Naive thymus-derived CD4-positive, alpha-beta T cell (primary cell): ENCODE measurements at places on chromosomes 16 and 17. TPM values are rescaled to one million over a fixed set of nuclear protein-coding genes. Genes with fewer than 3 reads are reported as not detected.

- no peak overlapping the region for H3K27ac ChIP-seq
- H3K27me3 ChIP-seq = no peaks in the 10 kb centered on the region
- H3K36me3 ChIP-seq = no peaks in the 10 kb centered on the region
- no peak overlapping the region for H3K4me3 ChIP-seq
- H3K4me1 ChIP-seq = no peaks in the 10 kb centered on the region
- no peak for DNase-seq
Measured at GRCh38 chr17:40686192-40686591, 17.4 kb downstream of the KRT24 start.

GRCh38 chr17:66580184-66580955 lies 254.5 kb upstream of the CACNG5 start:
- no peaks in the 10 kb centered on the region for H3K4me1 ChIP-seq
- H3K27ac ChIP-seq = no peak overlapping the region
- H3K36me3 ChIP-seq = no peaks in the 10 kb centered on the region
- no peak overlapping the region for H3K4me3 ChIP-seq
- no peaks in the 10 kb centered on the region for H3K27me3 ChIP-seq
- DNase-seq = no peak

GRCh38 chr17:31825961-31826691 lies 32.9 kb downstream of the COPRS start:
- no peak for DNase-seq
- no peaks in the 10 kb centered on the region for H3K36me3 ChIP-seq
- H3K4me3 ChIP-seq = no peak overlapping the region
- no peaks in the 10 kb centered on the region for H3K27me3 ChIP-seq
- H3K4me1 ChIP-seq = no peaks in the 10 kb centered on the region
- H3K27ac ChIP-seq = no peak overlapping the region

DNA sequence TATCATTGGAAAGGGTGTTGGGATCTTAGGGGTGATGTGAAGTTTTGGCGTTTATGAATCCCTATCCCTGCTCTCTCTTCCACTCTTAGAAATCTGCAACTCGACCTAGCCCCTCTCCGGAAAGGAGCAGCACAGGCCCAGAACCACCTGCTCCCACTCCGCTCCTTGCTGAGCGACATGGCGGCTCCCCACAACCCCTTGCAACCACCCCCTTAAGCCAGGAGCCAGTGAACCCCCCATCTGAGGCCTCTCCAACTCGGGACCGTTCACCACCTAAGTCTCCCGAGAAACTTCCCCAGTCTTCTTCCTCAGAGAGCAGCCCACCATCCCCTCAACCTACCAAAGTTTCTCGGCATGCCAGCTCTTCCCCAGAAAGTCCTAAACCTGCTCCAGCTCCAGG lies 9.0 kb downstream of the SRRM2 start:
- no peak overlapping the region for H3K27ac ChIP-seq
- H3K4me1 ChIP-seq = peaks cover 3% of the 10 kb centered on the region
- no peak for DNase-seq
- peaks cover 56% of the 10 kb centered on the region for H3K36me3 ChIP-seq
- H3K4me3 ChIP-seq = no peak overlapping the region

DNA sequence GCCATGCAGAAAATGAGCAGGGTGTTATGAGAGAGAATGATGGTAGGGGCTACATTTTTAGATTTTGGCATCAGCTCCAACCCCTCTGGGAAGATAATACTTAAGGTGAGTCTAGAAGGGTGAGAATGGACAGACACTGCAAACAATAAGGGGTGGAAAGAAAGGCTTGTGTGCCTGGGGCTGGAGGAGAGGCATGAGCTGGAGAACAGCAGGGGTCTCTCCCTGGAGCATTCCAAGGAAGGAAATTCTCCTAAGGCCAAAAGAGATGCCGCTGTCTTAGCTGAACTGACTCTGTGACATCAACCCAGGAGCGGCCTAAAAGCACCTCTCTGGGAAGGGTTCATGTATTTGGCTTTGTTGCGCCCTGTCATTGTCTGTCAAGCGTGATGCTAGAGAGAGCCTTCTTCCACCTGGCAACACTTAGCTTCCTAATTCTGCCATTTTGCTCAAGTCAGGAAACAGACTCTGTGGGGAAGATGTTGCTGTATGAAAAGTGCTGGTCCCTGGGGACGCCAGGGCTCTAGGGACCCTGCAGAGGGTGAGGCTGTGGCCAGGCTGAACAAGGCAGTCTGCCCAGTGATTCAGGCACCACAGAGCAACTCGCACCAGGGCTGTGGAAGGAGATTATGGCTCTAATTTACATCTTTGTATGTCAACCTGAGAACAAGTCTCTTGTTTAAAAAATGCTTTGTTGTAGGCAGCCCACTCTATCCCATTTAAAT lies 225.7 kb downstream of the CBLN1 start:
- H3K4me3 ChIP-seq = no peak overlapping the region
- H3K36me3 ChIP-seq = no peaks in the 10 kb centered on the region
- no peaks in the 10 kb centered on the region for H3K27me3 ChIP-seq
- DNase-seq = no peak
- no peaks in the 10 kb centered on the region for H3K4me1 ChIP-seq
- no peak overlapping the region for H3K27ac ChIP-seq

- H3K4me1 ChIP-seq = no peaks in the 10 kb centered on the region
- H3K27me3 ChIP-seq = no peaks in the 10 kb centered on the region
- H3K4me3 ChIP-seq = no peak overlapping the region
- no peak for DNase-seq
- no peaks in the 10 kb centered on the region for H3K36me3 ChIP-seq
- no peak overlapping the region for H3K27ac ChIP-seq
Measured at GRCh38 chr17:16889088-16889465, 82.8 kb downstream of the TNFRSF13B start.

- no peak overlapping the region for H3K4me3 ChIP-seq
- no peaks in the 10 kb centered on the region for H3K27me3 ChIP-seq
- DNase-seq = no peak
- H3K4me1 ChIP-seq = peaks cover 8% of the 10 kb centered on the region
Measured at GRCh38 chr16:53334581-53334980, 99.7 kb upstream of the RBL2 start.

GRCh38 chr16:17544785-17545184 lies 74.0 kb upstream of the XYLT1 start:
- H3K27me3 ChIP-seq = no peaks in the 10 kb centered on the region
- no peak overlapping the region for H3K4me3 ChIP-seq
- H3K27ac ChIP-seq = no peak overlapping the region
- no peaks in the 10 kb centered on the region for H3K36me3 ChIP-seq

- no peaks in the 10 kb centered on the region for H3K4me1 ChIP-seq
- no peak overlapping the region for H3K4me3 ChIP-seq
- no peak for DNase-seq
- no peaks in the 10 kb centered on the region for H3K27me3 ChIP-seq
- H3K36me3 ChIP-seq = no peaks in the 10 kb centered on the region
Measured at GRCh38 chr16:13108126-13108525, 206.7 kb downstream of the SHISA9 start.

DNA sequence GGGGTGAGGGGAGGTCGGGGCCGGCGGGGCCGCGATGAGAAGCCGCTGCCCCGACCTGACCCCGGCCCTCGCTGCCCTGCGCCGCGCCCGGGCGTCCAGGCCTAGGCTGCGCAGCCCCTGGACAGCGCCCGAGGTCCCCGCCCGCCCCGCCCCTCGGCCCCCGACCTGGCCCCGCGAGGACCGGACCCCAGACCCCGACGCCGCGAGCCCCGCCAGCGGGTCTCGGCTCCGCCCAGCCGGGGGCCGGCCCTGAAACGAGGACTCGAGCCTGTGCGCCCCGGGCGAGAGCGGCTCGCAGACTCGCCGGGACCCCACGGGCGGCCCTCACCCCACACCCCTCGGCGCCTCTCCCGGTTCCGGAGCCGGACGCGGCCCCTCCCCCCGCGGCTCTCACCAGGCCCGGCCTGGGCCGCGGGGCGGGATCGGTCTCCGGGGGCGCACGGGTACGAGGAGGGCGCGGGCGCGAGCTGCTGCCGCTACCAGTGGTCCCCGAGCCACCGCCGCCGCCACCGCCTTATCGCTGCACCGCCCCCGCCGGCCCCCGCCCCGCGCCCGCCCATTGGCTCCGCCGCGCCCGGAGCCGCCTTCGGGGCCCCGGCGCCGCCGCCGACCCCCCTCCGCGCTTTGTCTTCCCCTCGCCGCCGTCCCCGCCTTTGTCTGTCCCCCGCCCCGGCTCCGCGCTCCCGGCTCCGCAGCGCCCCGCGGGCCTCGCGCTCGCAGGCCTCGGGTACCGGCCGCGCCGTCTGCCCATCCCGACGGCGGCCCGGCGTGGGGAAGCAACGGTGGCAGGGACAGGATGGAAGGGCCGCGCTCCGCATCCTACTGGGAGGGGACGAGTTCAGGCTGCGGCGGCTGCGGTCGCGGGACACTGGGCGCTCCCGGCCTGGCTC lies at the start of gene LIMD2:
TSS of gene LIMD2 (minus strand) at position 488 of the 890 bp plus-strand sequence. CDS start 827 bp downstream, outside the sequence.
- peaks cover 51% of the 10 kb centered on the region for H3K4me1 ChIP-seq
- peak; percentile 86 for DNase-seq
- H3K36me3 ChIP-seq = peaks cover 45% of the 10 kb centered on the region
- H3K27ac ChIP-seq = peak within 1 kb of the TSS; percentile 93

DNA sequence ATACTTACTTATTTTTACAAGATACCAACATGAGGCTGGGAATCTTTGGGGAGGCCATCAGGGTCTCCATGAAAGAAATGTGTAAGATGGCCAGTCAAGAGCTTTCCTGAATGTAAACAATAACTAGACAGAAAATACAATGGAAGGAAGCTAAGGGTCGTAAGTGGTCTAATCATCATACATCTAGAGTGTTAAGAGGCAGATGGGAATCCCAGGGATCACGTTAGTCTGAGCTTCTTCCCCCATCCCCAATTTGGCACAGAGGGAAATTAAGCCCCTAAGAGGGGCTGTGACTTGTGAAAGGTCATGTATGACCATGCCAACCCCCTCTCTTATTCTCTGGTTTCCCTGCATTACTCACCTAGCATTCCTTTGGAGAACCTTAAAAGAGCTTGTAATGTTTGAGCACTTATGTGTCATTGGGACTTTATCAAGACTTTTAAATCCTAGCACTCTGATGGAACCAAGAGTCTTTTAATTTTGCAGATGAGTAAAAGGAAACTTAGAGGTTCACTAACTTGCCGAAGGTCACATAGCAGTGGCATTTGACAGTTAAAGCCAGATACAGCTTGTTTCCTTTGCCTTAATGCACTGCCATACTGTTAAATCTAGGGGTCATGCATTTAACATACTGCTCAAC lies 46.1 kb downstream of the DCUN1D3 start:
- H3K4me1 ChIP-seq = no peaks in the 10 kb centered on the region
- no peaks in the 10 kb centered on the region for H3K36me3 ChIP-seq
- no peak for DNase-seq
- H3K27me3 ChIP-seq = no peaks in the 10 kb centered on the region
- no peak overlapping the region for H3K4me3 ChIP-seq

DNA sequence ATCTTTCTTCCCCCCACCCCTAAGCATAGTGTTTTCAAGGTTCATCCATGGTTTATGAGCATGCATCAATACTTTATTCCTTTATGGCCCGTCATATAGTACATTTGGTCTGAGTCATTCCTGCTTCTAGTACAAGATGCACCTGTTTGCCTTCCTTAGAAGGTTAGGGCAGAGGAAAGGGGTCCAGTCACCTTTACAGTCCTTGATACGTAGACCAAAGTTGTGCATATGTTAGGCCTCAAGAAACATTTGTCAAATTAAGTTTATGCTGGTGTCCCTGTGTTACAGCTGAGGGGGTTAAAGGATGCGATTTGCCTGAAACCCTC lies 1.4 kb downstream of the CYB5D2 start:
- no peaks in the 10 kb centered on the region for H3K27me3 ChIP-seq
- H3K4me1 ChIP-seq = peaks cover 36% of the 10 kb centered on the region
- H3K36me3 ChIP-seq = peaks cover 10% of the 10 kb centered on the region
- peak; percentile 1 for DNase-seq

DNA sequence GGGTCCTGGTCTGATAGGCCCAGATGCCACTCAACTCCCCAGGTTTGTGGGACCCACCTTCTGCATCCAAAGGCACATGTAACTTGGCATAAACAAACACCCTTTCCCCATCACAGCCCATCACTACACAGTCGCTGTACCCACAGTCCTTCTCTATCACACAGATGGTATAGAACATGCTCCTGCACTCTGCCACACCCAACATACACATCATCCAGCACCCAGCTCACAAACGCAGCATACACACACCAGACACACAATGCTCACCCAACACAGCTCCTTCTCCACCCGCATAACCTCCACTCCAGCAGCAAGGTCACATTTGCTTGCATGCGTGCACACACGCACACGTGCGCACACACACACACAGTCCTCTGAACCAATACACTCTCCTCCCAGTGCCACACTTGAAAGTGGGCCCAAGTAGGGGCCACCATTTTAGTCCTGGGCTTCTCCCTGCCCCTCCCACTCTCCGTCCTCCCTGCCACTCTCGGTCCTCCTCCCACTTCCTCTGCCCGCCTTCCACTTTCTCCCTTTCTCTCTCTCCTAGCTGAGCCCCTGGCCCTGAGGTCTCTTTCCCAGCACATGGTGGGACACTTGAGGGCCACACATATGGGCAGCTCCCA lies 8.5 kb upstream of the TMEM92 start:
- no peak for DNase-seq
- H3K4me3 ChIP-seq = no peak overlapping the region
- H3K4me1 ChIP-seq = no peaks in the 10 kb centered on the region
- no peak overlapping the region for H3K27ac ChIP-seq

- H3K27ac ChIP-seq = no peak overlapping the region
- H3K36me3 ChIP-seq = peaks cover 24% of the 10 kb centered on the region
- no peaks in the 10 kb centered on the region for H3K27me3 ChIP-seq
- H3K4me3 ChIP-seq = no peak overlapping the region
Measured at GRCh38 chr17:80267391-80267790, 6.7 kb downstream of the RNF213 start.

DNA sequence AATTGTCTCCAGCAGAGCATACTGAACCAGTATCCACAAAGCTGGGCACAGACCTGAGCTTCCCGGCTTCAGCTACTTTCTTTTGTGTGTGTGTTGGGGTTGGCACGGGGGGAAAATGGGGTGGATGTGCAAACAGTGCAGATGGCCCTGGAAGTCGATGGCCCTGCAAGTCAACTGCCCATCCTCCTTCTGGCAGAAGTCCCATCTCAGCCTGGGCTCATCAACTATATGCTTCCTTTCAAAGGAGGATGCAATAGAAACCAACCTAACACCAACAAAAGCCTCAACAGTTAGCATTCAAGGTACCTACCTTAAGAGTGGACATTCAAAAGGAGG lies 55.7 kb downstream of the SOX9 start:
- H3K27ac ChIP-seq = no peak overlapping the region
- H3K4me1 ChIP-seq = no peaks in the 10 kb centered on the region
- no peaks in the 10 kb centered on the region for H3K36me3 ChIP-seq
- H3K4me3 ChIP-seq = no peak overlapping the region
- DNase-seq = no peak

TMC7 gene
- not detected for total RNA-seq

KIAA0753 gene
- total RNA-seq = 12.4 TPM

ACSM2A gene
- total RNA-seq = not detected

KRT15 gene
- total RNA-seq = not detected

OR4D1 gene
- 2.5 TPM for total RNA-seq
